ENCODE measurements at places on chromosomes 7 and 10. TPM values are rescaled to one million over a fixed set of nuclear protein-coding genes. Genes with fewer than 3 reads are reported as not detected.

NACAD gene
- 0.60 TPM for total RNA-seq

ABCB4 gene
- total RNA-seq, result not detected

TBC1D12 gene
- total RNA-seq, result 0.30 TPM

A1CF gene
- not detected for total RNA-seq

SERPINE1 gene
- total RNA-seq, result 0.28 TPM

Data from activated CD4-positive, alpha-beta memory T cell treated with anti-CD3 and anti-CD28 coated beads, Interleukin-2, amount 10 ng/mL, durations not matched to agents 7 days and 5 days (primary cell).